ENCODE measurements at places on chromosomes 4 and X. TPM values are rescaled to one million over a fixed set of nuclear protein-coding genes. Genes with fewer than 3 reads are reported as not detected.

Gene ELF4
- 3.7 TPM for total RNA-seq

Gene CTSO
- total RNA-seq, result 38.3 TPM

Gene KLB
- 0.30 TPM for total RNA-seq

Gene STPG2
- 2.7 TPM for total RNA-seq

Gene DKC1
- 29.4 TPM for total RNA-seq

Gene STOX2
- 31.1 TPM for total RNA-seq

Gene RBM3
- total RNA-seq, result 116 TPM

Gene ABCG2
- total RNA-seq, result 64.2 TPM

Gene MAGEC3
- not detected for total RNA-seq

Gene COL4A5
- 87.2 TPM for total RNA-seq

Gene VEGFC
- 3.6 TPM for total RNA-seq

Gene NUDT11
- total RNA-seq, result 30.2 TPM

Gene MND1
- total RNA-seq, result 8.6 TPM

Gene UGT2B11
- total RNA-seq, result not detected

Gene GAGE13
- total RNA-seq, result not detected

DNA sequence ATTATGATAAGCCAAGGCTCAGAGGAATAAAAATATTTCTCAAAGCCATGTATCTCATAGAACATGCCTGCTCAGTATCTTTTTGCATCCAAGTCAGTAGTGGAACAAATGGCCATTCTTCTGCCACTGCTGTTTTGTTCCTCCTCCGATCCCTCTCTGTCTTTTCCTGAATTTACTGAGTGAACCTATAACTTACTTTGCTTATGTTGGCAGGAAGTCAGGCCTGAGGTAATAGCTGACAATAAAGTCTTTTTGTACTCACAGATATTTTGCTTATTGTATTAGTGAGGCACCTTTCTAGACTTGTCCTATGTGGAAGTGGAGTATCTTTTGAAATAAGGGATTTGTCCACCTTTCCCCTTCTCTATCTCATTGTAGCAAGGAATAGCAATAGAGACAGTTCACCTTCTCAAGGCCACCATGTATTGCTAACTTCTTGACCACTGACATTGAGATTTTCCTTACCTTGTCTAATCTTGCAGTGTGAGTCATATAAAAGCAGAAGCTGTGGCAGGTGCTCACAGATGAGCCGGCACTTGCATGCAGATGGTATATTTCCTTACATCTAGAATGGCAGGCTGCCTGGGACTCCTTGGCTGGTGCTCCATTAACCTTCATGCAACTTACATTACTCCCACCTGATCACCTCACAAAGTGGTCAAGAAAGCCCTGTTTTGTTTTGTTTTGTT, 68.2 kb downstream of the AGTR2 start:
- DNase-seq, result no peak

- DNase-seq, result no peak
These were observed 64.5 kb upstream of the LSM6 start for GRCh38 chr4:146110871-146111485.

DNA sequence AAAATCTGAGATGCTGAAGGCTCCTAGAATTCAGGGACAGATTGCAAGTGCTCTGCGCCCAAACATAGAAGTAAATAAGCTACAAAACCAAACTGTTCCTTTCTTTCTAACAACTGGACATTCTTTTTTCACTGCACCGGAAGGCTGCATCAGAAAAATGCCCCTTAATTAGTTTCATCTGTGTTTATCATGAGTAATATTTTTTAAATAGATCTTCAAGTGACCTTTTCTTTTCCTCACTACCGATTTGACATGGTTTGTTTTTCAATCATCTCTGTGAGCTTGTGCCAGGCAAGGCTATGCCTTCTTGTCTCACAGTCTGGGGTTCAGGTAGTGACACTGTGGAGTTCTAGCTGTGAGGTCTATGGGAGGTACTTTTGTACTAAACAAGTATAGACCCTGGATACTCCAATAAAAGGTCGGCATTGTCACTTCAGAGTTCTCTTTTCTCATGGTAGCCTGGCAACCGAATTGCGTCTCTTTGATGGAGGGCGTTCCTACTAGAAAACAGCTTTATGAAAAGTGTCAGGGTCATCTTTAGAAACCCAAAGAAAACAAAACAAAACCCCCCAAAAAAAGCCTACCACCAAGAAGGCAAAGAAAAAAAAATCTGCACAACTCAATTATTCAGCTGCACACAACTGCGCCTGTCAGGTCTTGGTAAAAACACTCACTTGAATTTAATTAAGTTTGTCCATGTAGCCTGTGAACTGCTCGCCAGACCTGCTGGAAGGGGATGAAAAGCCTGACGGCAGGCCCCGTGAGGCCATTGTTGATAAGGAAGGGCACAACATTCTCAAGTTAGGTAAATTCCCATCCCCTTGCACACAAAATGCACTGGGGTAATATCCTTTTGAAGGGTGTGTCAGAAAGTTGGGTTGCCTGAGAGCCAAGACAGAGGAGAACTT, 22.8 kb upstream of the ADAMTS3 start:
- DNase-seq, result no peak

GRCh38 chr4:3207531-3208037, 41.4 kb upstream of the MSANTD1 start:
- DNase-seq, result no peak

- no peak for DNase-seq
These were observed 102.6 kb downstream of the PHEX start for GRCh38 chrX:22134681-22135080.

- DNase-seq, result no peak
These were observed 96.7 kb downstream of the ITM2A start for GRCh38 chrX:79270401-79270800.

GRCh38 chrX:127457161-127457560, 595.0 kb downstream of the ACTRT1 start:
- DNase-seq, result no peak

GRCh38 chr4:179941911-179942310, 2301.3 kb upstream of the TENM3 start:
- no peak for DNase-seq

GRCh38 chrX:1162119-1162916, 50.1 kb downstream of the CRLF2 start:
- no peak for DNase-seq

DNA sequence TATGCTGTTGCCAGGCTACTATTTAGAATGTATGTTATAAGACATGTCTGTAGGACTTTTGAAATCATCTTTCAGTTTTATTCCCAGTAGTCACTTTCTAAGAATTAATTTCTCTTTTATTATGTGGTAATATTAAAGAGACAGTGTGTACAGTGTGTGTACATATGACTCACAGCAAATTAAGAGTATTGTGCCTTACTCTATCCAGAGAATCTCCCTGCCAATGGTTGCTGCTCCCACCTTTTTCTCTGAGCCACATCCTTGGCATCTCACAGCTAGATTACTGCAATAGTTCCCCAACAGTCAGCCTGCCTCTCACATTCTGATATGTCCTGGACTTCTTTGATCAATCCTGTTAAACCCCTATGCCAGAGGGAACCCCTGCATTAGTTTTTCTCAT, 114.5 kb downstream of the ANXA5 start:
- DNase-seq, result no peak

DNA sequence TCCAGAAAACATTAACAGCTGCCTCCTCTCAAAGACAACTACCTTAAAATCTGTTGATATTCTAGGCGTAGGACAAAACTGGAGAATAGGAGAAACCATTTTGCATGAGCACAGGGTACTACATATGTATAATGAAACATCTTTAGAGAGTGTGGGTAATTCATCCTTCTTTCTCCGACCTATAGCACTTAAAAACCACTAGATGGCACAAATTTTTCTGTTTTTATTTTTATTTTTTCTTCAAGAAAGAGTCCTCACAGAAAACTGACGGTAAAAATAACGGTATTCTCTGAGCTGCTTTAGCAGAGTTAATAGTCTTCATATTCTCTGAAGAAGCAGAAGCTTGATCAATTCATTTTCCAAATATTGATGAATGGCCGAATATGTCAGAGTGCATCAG, 14.6 kb downstream of the SMIM31 start:
- DNase-seq, result no peak

DNA sequence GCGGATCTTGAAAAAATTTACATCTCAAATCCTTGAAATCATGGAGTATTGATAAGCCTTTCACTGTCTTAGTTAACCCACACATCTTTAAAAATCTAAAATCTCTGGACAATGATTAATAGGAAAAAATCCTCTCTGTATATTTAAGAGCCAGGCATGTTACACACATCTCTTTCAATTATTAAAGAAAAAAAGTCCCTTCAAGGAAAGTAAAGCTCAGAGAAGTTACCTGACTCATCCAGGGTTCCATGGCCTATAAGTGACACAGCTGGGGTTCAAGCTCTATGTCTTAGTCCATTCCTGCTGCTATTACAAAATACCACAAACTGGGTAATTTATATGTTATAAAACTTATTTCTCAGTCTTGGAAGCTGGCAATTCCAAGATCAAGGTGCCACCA, 14.2 kb upstream of the FGF16 start:
- no peak for DNase-seq

GRCh38 chr4:88481537-88481936, 24.6 kb downstream of the HERC5 start:
- DNase-seq, result no peak

GRCh38 chr4:6501171-6501570, 28.8 kb upstream of the PPP2R2C start:
- no peak for DNase-seq

GRCh38 chr4:162706051-162706450, 460.6 kb downstream of the NAF1 start:
- DNase-seq, result no peak

- DNase-seq, result no peak
These were observed 916.0 kb downstream of the TECRL start for GRCh38 chr4:63493265-63493664.

- DNase-seq, result no peak
These were observed 62.8 kb downstream of the SHISA3 start for GRCh38 chr4:42460043-42460442.

GRCh38 chrX:115226929-115227328, 7.0 kb downstream of the LRCH2 start:
- DNase-seq, result peak; percentile 66

- DNase-seq, result no peak
These were observed 54.6 kb upstream of the GPR78 start for GRCh38 chr4:8525383-8526120.

- no peak for DNase-seq
These were observed 22.8 kb downstream of the FRAS1 start for GRCh38 chr4:78079726-78080430.

GRCh38 chr4:182495645-182496385, 252.6 kb downstream of the TENM3 start:
- no peak for DNase-seq

DNA sequence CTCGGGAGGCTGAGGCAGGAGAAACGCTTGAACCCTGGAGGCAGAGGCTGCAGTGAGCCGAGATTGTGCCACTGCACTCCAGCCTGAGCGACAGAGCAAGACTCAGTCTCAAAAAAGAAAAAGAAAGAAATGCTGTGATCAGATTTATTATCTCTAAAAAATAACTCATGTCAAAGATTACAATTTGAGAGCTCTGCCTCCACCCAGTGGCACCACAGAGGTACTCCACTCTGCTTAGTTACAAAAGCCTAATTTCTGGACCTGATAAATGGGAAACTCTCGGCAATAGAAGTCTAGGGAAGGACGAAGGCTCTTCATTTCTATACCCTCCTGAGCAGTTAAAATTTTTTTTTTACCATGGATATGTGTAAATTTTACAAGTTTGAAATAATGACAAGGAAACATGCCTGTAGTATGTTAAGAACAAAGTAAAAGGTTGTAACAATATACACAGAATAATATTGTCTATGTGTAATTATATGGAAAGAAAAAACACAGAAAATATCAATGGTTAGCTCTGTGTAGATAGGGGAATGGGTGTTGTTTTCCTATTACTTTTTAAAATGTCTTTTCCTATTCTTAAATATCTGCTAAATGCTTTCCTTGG, 149.8 kb downstream of the STIM2 start:
- peak; percentile 75 for DNase-seq

GRCh38 chr4:153514001-153514526, 47.9 kb downstream of the TMEM131L start:
- no peak for DNase-seq

DNA sequence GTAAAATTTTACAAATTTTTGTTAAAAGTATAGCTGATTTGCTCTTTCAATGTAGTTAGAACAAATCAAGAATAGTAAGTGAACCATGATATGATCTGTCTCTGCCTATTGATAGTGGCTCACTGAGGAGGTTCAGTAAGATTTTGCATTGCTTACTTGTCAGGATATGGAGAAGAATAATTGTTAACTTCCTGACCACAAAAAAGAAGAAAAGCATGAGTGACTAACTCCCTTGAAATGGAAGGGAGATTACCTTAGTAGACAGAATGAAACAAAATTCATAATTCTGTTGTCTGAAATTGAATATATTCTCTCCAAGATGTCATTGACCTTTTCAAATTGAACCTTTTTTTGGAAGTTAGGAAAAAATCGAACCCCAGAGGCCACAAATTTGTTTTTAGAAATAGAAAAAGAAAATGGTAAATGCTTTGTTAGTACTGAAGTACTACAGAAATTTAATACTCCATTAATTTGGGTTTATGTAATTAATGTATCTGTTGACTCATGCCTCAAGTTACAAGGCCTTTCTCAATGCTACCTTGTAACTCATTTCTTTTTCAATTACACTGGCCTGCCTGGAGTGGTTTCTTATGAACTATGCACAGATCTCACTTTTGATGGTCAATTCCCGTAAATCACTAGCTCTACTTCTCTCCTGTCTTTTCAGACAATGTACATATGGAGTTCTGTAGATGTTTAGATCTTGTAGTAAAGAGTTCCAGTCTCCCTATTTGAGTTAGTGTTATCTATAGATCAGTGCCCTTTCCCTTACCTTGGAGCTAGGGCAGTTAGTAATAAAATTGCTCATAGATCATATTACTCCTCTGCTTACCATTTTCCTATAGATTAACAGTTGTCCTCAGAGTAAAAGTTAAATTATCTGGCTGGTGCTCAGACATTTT, 139.3 kb downstream of the TLL1 start:
- no peak for DNase-seq

- DNase-seq, result no peak
These were observed 29.4 kb upstream of the CLDN34 start for GRCh38 chrX:9937761-9938160.

- DNase-seq, result no peak
These were observed 8.8 kb downstream of the CEP44 start for GRCh38 chr4:174292473-174292872.

DNA sequence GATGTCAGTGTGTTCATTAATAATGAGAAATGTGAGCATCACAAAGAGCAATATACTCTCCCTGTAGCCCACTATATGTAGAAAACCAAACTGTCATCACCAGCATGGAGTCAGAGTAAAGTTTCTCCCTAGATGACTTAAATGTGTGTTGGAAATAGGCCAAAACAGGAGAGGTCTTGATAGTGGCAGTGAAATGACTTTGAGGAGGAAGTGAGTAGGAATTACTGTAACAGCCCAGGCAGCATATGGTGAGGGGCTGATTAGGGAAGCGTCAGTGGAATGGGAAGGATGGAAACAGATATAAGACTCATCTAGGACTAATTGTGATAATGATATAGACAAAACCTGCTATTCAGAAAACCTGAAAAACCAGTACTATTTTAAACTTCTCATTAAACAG, 83.9 kb downstream of the ATXN3L start:
- no peak for DNase-seq
